SK-MEL-5 (cell line): ENCODE measurements at places on chromosomes 1 and 21. TPM values are rescaled to one million over a fixed set of nuclear protein-coding genes. Genes with fewer than 3 reads are reported as not detected.

GRCh38 chr21:36566644-36567043 lies 86.7 kb upstream of the CLDN14 start:
- no peak for DNase-seq

GRCh38 chr1:29282924-29283803 lies 46.8 kb downstream of the PTPRU start:
- peak; percentile 87 for DNase-seq

- DNase-seq = no peak
Observed at GRCh38 chr1:174080819-174081218, 58.7 kb upstream of the RC3H1 start.

DNA sequence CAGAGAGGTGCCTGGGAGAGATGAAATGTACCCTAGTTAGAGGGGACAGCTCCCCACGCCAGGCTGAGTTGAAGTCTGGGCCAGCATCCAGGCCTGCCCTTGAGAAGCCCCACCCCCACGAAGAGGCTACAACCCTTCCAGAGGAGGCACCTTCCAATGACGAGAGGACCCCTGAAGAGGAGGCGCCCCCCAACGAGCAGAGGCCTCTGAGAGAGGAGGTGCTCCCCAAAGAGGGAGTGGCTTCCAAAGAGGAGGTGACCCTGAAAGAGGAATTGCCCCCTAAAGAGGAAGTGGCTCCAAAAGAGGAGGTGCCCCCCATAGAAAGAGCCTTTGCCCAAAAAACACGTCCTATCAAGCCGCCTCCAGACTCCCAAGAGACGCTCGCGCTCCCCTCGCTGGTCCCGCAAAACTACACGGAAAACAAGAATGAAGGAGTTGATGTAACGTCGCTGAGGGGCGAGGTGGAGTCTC lies 3.1 kb downstream of the EVA1B start:
- no peak for DNase-seq

- no peak for DNase-seq
Observed at GRCh38 chr1:36743286-36744005, 260.7 kb upstream of the CSF3R start.

- no peak for DNase-seq
Observed at GRCh38 chr1:35629051-35629450, 12.3 kb downstream of the PSMB2 start.

- DNase-seq = no peak
Observed at GRCh38 chr1:222117809-222118208, 375.9 kb upstream of the DUSP10 start.

DNA sequence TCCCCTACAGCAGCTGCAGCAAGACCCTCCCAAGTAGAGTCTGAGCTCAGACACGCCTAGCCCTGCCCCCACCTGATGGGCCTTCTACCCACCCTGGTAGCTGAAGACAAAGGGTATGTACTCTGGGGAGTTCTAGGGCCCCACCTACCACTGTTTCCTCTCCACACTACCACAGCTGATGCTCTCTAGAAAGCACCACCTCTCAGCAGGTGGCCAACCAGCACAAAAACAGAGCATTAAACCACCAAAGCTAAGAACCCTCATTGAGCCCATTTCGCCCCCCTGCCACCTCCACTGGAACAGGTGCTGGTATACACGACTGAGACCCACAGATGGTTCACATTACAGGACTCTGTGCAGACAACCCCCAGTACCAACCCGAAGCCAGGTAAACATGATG lies 258.9 kb downstream of the SETD4 start:
- no peak for DNase-seq

DNA sequence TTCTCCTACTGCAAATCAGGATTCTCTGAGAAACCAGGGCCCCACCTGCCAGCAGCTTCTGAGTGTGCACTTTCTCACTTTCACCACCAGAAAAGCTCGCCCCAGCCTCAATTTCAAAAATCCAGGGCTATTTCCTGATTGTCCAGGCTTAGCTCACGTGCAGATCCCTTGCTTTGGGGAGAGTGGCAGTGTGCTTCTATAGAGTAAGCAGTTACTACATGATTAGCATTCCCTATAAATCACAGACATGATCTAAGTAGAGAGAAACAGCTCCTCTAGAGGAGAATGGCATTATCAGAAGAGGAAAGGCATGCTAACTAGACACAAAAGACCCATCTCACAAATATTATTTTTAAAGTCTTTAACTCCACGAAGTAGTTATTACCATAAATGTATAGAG lies 456.0 kb upstream of the PKN2 start:
- DNase-seq = no peak

GRCh38 chr1:4022715-4023114 lies 122.6 kb upstream of the C1orf174 start:
- no peak for DNase-seq

L1TD1 gene
- not detected in 2 replicates for total RNA-seq

OR4F29 gene
- total RNA-seq = not detected in 2 replicates

TLCD4 gene
- total RNA-seq = 24.6 and 24.8 TPM in 2 replicates

TMEM200B gene
- total RNA-seq = not detected in 2 replicates
